8988T (cell line): ENCODE measurements at places on chromosomes 6 and 20.

GRCh38 chr6:45843848-45844521, 171.7 kb downstream of the CLIC5 start:
- DNase-seq = no peak

DNA sequence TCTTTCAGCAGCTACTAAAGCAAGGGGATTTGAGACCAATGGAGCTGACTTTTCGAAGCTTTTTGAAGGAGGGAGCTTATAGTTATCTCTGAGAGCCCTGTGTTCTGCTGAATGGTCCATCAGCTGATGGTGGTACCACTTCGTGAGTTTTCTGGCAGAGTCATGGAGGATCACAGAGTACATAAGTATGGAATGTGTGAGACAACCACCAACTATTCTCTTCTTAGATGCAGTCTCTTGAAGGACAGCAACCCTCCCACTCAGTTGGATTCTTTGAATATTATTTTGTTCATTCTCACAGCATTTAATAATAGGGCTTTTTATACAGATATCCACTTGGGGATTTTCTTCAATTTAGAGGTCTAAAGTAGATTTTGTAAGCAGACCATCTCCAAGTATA, 75.3 kb downstream of the ELOVL2 start:
- DNase-seq = no peak

GRCh38 chr6:80357674-80358073, 251.2 kb downstream of the BCKDHB start:
- no peak for DNase-seq

DNA sequence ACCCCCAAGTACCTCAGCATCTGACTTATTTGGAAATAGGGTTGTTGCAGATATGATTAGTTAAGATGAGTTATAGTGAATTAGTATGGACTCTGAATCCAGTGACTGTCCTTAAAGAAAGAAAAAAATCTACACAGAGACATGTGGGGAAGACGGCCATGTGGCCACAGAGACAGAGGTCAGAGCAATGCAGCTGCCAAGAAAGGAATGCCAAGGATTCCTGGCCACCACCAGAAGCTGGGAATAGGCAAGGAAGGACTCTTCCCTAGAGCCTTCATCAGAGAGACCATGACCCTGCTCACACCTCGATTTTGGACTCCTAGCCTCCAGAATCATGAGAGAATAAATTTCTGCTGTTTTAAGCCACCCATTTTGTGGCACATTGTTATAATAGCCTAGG, 81.8 kb downstream of the FYN start:
- DNase-seq = no peak

DNA sequence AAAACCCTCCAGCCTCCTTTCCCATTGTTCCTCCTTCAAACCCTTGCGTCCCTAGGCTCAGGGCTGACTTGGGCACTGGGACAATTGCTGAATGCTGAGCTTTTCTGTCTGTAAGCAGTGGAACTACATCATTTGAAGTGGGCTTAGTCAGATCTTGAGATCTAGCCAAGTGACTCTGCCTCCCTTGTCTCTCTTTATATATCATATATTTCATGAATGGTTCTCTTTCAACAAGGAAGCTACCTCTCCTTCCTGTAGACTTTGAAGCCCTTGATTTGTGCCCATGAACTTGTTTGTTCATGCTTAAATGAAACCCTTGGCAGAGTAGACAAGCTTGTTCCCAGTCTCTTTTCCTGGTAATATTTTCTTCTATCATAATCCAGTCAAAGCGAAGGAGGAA, 60.0 kb upstream of the KIF13A start:
- DNase-seq = no peak

GRCh38 chr6:133551436-133551835, 310.3 kb downstream of the EYA4 start:
- DNase-seq = no peak

GRCh38 chr6:31441365-31442267, 38.2 kb downstream of the MICA start:
- peak; percentile 63 for DNase-seq

DNA sequence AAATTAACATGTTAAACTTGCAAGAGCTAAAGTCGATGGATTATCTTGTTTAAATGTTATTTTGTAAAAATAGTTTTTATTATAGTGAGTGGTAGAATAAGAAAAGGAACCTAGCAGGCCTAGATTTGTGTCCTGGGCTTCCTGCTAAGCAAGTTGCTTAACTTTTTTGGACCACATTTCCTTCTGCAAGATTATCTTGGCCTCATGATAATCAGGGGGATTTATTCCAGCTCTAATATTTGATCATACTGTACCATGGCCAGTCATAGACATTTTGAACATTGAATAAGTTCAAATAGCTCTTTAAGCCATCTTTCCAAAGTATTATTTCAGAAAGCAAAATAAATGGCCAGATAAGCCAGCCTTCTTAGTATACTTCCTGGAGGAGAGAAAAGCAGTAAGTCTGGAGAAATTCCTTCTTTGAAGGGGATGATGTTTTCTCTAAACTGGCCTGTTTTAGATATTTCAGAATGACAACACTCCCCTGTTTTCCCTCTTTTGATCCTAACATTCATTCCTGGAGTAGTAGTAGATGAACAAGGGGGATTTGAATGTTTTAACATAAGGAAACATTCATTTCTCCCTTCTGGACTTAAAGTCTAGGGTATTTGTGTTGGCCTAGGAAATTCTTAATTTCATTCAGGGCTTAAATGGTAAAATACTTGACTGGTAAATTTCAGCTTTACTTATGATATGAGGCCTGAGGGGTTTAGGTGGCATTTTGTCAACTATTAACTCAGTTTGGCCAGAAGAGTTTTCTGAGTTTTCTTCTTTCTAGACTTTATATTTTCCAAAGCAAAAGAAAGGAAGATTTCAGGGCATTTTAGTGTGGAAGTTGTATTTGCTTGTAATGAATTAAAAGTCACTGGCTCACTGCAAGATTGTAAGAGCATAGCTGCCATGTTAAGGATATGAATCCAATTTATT, 108.8 kb upstream of the SCGN start:
- no peak for DNase-seq

DNA sequence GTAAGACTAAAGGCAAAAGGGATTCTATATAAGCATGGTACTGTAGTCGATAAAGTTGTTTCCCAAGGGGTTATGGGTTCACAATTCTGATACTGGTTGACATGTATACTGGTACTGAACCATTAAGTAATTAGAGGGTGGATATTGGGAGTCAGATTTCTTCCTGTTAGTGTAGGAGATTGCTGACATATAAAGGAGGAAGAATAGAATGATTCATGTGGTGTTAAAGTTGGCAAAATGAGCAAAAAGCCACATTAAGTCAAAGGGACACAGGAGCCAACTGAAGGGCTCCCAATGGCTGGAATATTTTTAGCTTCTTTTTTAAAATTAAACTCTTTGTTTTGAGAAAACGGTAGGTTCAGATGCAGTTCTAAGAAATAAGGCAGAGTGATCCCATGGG, 161.8 kb upstream of the PRND start:
- DNase-seq = no peak

DNA sequence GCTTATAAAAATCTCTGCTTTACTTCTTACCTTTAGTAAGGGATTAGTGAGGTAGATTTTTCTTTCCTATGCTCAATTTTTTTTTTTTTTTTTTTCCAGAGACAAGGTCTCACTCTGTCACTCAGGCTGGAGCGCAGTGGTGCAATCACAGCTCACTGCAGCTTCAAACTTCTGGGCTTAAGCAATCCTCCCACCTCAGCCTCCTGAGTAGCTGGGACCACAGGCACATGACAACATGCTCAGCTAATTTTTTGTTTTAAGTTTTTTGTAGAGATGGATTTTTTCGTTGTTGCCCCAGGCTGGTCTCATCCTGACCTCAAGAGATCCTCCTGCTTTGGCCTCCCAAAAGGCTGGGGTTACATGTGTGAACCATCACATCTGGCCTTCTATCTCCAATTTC, 58.9 kb upstream of the RREB1 start:
- DNase-seq = no peak

- no peak for DNase-seq
Measured at GRCh38 chr20:6665621-6666355, 101.7 kb upstream of the BMP2 start.

- DNase-seq = no peak
Measured at GRCh38 chr6:17149571-17149970, 47.7 kb downstream of the STMND1 start.

GRCh38 chr6:157791450-157791849, 31.6 kb upstream of the SNX9 start:
- no peak for DNase-seq
